HTR-8/SVneo (cell line): ENCODE measurements at places on chromosomes 12 and 14.

- DNase-seq: no peak
Observed at GRCh38 chr12:63919756-63920155, 75.3 kb downstream of the SRGAP1 start.

DNA sequence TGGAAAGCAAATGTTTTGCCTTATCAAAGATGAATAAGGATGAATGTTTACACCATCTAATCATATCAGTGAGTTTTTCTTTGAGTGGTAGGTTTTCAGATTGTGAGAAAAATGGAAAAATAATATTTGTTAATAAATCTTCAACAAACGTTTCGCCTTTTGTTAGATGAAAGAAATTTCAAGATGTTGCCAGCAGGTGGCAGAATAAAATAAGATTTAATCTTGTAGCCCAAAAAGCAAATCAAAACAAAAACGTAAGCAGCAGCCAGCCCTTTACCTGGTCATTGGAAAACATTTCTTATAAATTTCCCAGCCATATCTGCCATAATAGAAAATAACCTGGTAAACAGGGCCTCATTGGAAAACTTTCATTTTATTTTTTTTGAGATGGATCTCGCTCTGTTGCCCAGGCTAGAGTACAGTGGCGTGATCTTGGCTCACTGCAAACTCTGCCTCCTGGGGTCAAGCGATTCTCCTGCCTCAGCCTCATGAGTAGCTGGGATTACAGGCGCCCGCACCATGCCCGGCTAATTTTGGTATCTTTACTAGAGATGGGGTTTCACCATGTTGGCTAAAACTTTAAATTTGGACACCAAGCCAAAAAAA lies 15.4 kb upstream of the TMEM120B start:
- DNase-seq: peak; percentile 61

DNA sequence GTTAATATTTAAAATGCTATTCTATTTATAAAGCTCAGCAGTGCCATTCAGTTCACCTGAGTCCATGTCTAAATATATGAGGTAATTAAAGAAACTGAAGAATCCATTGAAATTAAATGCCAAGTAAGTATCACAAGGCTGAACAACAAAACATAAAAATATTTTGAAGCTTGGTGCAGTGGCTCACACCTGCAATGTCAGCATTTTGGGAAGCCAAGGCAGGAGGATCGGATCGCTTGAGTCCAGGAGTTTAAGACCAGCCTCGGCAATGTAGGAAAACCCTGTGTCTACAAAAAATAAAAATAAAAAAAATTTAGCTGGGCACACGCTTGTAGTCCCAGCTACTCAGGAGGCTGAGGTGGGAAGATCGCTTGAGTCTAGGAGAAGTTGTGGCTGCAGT lies 101.8 kb downstream of the OSBPL8 start:
- no peak for DNase-seq

GRCh38 chr12:31589904-31590641 lies 863 bp downstream of the DENND5B start:
- DNase-seq: peak; percentile 57

- no peak for DNase-seq
Observed at GRCh38 chr14:23670481-23670880, 34.3 kb downstream of the DHRS2 start.

DNA sequence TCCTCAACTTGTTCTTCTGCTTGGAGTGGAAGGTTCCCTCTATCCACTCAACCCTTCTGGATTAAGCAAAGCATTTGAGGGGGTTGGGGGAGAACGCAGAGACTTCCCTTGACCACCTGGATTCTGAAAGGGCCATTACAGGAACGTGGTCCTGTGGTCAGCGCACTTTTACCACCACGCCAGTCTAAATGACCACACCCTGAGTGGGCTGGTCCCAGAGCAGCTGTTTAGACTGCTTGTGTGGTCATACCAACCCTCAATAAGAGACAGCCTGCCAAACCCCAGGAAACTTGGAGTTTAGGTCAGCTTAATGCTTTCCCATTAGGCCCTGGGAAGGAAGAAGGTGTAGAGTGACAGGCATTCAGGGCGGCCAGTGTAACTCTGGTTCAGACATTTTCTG lies 165.5 kb upstream of the ATP2B1 start:
- no peak for DNase-seq

- no peak for DNase-seq
Observed at GRCh38 chr14:69960296-69960695, 81.1 kb downstream of the SMOC1 start.

DNA sequence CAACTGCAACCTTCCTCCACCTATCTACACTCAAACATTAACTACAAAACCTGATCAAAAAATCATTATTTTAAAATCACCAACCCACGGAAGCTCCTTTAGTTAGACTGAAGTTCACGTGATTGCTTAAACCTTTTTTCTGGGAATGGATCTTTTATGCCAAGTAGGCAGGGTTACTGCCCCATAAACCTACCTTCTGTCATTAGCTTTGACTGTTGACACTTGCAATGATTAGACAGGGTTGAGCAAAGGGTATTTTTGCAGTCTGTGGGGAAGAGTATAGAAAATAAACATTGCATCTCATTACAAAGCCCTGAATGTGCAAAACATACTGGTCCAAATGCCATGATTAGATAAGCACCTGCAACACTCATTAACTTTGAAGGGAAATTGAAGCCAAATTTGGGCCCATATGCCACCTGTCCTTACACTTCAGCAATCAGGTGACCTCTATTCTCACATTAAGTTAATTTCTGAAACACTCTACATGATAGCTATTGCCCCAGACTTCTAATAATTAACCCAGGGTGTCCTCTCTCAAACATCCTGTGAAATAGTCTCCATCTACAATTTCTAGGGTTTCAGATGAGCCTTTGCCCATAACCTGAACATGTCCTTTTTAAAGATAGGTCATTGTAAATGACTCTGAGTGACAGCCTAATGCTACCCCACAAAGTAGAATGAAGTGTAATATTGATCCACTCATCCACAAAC lies 156.0 kb upstream of the PLEKHG7 start:
- no peak for DNase-seq

DNA sequence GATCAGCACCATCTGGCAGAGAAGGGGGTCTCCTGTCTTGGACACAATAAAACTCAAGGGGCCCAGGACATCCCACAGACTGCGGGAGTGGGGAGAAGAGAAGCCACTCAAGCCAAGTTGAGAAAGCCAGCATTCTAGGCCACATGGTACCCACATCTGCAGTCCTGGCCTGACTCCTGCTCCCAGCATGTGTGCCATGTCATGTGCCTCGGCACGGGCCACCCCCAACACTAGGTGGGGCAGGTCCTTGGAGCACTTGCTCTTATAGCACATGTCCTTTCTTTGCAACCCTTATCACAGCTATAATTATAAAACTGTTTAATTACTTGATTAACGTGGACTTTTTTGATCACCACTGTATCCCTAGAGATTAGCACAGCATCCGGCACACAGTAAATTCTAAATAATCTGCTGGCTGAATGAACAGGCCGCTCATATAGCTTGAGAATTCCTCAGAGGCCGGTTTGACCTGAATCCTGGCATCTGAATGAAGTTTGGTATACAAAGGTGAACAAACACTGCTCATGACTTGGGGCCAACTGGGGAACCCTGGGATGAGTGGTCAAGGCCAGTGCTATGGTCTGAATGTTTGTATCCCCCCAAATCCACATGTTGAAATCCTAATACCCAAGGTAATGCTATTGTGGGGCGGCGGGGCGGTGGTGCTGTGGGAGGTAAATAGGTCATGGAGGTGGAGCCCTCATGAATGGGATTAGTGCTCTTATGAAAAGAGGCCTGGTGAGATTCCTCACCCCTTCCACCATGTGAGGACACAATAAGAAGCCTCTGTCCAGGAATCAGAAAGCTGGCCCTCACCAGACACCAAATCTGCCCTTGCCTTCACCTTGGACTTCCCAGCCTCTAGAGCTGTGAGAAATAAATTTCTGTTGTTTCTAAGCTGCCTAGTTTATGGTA lies 6.6 kb downstream of the NCKAP5L start:
- DNase-seq: no peak
